Hematopoietic multipotent progenitor cell treated with erythropoietin and hydrocortisone succinate and interleukin-3 and kit ligand, for 17 days (in vitro differentiated cells): ENCODE measurements at places on chromosomes 5 and 9.

- no peak for DNase-seq
These were observed 132.6 kb upstream of the PDE4D start for GRCh38 chr5:60026161-60026560.

DNA sequence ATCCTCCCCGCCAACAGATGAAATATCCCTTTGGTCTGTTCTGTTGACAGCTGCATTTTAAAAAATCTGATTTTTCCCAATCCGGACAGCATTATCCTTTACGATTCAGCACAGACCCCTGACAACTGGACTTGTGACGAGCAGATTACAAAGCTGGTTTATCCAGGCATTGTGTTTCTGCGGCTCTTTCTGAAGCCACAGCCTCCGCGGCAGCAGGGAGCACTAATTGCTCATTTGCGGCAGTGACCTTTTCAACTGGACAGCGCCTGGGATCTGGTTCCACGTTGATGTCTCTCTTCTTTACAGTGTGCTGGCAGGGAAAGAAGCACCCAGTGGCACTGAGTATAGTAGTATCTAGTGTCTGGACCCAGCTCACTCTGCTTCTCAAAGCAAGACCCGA is 351.2 kb downstream of the ZNF608 start:
- no peak for DNase-seq

GRCh38 chr5:150612405-150612804 is 28.1 kb upstream of the SYNPO start:
- no peak for DNase-seq

DNA sequence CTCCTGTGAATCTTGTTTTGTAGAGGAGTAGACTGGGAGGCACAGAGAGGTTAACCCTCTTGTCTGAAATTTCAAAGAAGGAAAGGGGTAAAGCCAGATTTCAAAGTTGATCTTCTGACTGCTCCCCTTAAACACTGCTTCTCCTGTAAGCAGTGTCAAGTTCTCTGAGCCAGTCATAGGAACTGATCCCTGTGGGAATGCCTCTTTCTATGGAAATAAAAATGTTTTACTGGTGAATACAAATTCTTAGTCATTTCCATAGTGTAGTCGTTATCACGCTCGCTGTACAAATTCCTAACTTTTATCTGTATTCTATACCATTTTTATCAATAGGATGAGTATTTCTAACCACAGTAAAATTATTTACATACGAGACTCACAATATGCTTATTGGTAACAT is 66.3 kb upstream of the PRRC1 start:
- DNase-seq, result no peak

DNA sequence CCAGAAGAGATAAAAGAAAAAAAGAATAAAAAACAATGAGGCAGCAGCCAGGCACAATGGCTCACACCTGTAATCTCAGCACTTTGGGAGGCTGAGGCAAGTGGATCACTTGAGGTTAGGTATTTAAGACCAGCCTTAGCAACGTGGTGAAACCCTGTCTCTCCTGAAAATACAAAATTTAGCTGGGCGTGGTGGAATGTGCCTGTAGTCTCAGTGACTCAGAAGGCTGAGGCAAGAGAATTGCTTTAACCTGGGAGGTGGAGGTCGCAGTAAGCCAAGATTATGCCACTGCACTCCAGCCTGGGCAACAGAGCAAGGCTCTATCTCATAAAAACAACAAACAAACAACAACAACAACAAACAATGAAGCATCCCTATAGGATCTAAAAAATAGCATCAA is 121.5 kb downstream of the HMHB1 start:
- no peak for DNase-seq

GRCh38 chr9:105392531-105392930 is 55.3 kb upstream of the FSD1L start:
- no peak for DNase-seq
